Urinary bladder (tissue), 4 donors: ENCODE measurements at places on chromosomes 5 and 9. TPM values are rescaled to one million over a fixed set of nuclear protein-coding genes. Genes with fewer than 3 reads are reported as not detected.
A peak's percentile ranks its signal among the peaks of the same experiment; 100 is the strongest.

DNA sequence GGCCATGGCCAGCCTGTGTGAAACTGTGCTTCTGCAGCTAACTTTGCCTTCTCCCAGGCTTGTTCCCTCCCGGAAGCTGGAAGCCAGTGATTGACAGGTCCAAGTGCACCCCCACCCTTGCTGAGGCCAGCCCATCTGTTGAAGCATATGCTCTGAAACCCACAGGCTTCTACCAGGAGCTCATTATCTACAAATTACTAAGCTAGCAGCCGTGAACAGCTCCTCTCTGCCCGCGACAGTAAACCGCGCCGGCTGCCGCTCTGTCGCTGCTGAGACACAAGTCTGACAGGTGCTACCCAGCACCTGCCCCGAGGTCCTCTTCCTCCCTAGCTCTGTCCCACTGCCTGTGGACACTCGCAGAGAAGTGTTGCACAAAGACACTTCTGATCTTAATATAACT, 490.9 kb downstream of the GADD45G start:
- no peak for DNase-seq

GRCh38 chr9:77848897-77849296, 182.7 kb downstream of the GNAQ start:
- DNase-seq, result no peak

- no peak for DNase-seq
Observed at GRCh38 chr9:127912882-127913281, 4.0 kb downstream of the ST6GALNAC4 start.

- DNase-seq, result no peak
Observed at GRCh38 chr5:37034955-37035354, 158.4 kb downstream of the NIPBL start.

- DNase-seq, result no peak
Observed at GRCh38 chr5:111135946-111136345, 43.8 kb downstream of the WDR36 start.

DNA sequence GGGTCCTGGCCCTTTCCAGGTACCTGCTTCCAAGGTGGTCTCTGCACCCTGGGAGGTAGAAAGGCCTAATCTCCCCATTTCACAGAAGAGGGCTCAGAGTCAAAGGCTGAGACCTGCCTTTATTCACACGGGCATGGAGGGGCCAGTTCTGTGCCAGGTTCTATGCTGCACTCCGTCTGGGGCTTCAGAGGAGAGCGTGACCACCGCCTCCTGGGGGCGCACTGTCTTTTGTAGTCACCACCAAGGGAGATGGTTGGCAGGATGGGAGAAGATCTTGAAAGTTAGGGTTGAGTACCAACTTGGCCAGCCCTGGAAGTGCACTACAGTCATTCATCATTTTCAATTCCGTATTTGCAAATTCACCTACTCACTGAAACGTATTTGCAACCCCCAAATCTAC, 23.7 kb upstream of the PRDM12 start:
- no peak for DNase-seq

- peak; percentile 83 for DNase-seq
Observed at GRCh38 chr5:51383131-51384121, at the start of gene ISL1. TSS of gene ISL1 (plus strand) at chr5:51383448. CDS start at chr5:51383672, 224 bp downstream.

- no peak for DNase-seq
Observed at GRCh38 chr5:77343165-77343564, 132.7 kb downstream of the PDE8B start.

- no peak for DNase-seq
Observed at GRCh38 chr9:11559001-11559776, 946.4 kb upstream of the PTPRD start.

- no peak for DNase-seq
Observed at GRCh38 chr5:43497311-43498104, 13.8 kb upstream of the TMEM267 start.

DNA sequence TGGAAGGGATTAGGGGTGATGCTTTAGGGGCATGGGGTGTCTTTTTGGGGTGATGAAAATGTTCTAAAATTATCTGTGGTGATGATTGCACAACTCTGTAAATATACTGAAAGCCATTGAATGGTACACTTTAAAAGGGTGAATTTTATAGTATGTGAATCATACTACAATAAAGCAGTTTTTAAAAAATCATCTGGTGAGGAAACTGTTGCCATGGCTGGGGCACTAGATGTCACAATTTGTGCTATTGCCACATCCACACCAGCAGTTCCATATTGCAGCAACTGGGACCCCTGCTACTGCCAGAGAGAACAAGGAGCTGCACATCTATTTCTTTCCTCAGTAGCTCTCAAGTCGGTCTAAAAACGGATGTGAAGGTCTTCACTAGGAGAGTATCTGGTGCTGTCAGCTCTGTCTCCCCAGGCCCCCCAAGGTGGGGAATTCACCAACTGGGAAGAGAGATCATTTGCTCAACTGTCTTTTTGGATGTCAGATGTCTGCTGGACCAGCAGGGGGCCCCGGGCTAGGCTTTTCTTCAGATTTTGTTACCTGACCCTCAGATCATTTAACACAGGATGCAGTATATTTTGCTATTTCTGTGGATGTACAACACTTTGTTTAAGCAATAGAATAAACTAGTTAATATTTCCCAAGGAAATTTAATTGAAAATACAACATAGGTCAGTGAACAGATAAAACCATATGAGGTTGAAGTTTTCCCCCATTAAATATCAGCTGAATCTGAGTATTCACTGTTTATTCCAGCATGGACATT, 13.2 kb downstream of the CMYA5 start:
- no peak for DNase-seq

DNA sequence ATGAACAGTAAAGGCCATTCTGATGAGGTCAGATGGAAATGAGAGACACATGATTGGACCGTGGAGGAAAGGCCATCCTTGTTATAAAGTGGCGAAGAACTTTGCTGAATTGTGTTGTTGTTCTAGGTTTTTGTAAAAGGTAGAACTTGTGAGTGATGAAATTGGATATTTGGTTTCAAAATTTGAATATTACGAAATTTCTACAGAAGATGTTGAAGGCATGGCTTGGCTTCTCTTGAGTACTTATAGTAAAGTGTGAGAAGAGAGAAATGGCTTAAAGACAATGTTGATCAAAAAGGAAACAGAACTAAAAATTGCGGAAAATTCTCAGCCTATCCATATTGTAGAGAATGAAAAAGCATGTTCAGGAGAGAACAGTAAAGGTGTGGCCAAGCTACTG, 166.6 kb upstream of the S1PR3 start:
- DNase-seq, result no peak

- DNase-seq, result no peak
Observed at GRCh38 chr9:86713470-86713869, 233.8 kb downstream of the GAS1 start.

DNA sequence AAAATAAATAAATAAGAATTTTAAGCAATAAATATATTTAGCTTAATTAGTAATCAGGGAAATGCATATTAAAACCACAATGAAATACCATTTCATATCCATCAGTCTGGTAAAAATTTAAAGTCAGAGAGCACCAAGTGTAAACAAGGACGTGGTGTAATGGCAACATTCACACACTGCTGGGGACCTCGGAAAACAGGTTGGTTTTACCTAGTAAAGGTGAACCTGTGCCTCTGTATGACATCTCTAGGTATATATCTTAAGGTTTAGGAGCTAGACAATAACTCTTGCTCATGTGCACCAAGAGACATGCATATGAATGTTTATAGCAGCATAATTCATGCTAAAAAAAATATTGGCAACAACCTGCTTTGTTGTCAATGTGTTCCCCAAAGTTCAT, 29.7 kb downstream of the FNBP1 start:
- DNase-seq, result no peak

DNA sequence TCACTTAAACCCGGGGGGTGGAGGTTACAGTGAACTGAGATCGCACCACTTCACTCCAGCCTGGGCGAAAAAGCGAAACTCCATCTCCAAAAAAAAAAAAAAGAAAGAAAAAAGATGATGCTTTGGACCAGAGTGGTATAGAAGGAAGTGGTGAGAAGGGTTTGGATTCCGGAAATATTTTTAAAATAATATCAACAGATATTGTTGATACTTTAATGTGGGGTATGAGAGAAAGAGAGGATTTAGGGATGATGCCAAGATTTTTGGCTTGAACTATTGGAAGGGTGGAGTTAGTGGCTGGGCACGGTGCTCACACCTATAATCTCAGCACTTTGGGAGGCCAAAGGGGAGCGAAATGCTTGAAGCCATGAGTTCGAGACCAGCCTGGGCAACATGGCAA, 49.6 kb upstream of the PLIN2 start:
- DNase-seq, result no peak

- no peak for DNase-seq
Observed at GRCh38 chr5:66991746-66992145, 204.9 kb downstream of the CD180 start.

DNA sequence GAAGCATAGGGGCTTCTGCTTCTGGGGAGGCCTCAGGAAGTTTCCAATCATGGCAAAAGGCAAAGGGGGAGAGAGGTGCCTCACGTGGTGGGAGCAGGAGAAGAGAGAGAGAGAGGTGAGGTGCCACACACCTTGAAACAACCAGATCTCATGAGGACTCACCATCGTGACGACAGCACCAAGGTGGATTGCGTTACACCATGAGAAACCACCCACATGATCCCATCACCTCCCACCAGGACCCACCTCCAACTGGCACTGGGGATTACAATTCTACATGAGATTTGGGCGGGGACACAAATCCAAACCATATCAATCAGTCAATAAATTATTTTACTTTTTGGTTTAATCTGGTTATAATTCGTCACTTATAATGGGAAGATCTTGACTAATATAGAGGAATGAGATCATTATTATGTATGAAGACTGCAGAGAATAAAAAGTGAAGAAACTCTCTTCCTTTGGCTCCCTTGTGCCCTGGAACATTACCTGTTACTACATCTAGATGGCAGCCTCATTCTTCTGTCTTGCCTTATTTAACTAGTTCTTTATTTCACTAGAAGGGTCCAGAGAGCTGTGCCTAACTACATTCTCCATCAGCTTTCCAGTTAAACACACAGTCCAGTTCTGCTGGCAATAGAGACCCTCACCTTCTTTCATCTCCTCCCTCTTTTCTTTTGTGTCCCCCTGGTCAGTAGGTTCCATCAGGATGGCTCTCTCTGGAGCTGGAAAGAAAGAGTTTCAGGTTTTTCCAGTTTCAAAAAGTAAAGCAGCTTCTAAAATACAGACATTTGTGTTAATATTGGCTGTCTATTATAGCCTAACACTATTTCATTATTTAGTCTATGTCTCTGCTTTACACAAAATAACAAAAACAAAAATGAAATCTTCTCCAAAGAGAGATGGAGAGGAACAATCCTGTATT, 21.7 kb upstream of the SPINK7 start:
- DNase-seq, result no peak

DNA sequence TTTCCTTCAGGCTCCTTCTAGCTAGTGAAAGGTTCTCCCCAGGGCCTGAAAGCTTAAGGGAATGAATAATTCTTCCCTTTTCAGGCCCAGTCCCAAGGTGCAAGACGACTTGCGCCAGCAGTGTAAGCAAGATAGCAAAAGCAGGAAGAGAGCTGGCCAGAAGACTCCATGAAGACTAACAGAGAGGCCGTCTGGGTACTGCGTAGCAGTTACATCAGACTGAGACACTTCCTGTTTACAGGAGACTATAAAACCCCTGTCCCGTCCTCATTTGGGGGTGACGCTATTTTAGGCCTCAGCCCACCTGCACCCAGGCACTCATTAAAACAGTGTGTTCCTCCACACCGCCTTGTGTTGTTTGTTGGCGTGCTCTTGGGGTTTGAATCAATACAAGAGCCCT, 90.7 kb upstream of the MOCS2 start:
- DNase-seq, result no peak

DNA sequence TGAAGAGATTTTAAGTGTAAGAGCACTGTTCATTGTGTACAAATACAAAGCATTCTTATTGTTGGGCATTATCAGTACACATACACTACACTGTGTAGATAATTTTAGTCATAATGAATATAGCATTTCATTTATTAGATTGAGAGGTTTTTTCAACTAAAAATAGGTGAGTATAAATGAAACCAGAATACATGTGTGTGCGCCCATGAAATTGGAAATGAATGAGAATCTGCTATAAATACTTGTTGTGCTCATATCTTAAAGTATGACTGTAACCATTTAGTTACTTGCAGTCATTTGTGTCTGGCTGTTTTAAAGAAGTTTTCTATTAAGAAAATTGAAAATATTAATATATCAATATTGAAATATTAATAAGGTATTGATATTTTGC, 189.0 kb upstream of the MEF2C start:
- DNase-seq, result no peak

DNA sequence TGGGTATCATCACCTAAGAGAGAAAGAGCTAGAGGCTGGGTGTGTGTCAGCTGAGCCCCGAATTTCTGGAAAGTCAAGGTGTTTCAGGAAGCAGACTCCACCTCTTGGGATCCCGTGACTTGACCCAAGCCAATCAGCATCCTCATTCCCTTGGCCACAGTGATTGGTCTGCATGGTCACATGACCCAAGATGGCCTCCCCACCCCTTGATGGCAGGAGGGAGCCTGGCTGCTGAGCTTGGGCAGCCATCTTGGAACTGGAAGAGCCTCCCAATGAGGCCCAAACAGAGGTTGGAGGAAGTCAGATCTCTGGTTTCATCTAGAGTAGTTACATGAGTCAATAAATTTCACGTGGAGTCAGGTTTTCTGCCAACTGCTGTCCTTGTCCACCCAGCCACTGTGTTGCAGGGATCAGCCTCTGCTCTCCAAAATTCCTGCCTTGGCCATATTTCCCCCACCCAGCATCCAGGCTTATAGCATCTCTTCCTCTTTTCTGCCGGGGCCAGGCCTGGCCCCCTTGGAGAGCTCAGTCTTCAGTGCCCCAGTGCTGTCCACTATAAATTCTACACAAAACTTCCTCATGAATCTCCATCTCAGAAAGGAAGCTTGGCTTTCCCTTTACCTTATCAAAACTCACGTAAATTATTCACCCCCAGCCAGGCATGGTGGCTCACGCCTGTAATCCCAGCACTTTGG, 17.2 kb upstream of the SUSD3 start:
- no peak for DNase-seq

- DNase-seq, result no peak
Observed at GRCh38 chr5:149128023-149128875, 13.0 kb upstream of the ABLIM3 start.

DNA sequence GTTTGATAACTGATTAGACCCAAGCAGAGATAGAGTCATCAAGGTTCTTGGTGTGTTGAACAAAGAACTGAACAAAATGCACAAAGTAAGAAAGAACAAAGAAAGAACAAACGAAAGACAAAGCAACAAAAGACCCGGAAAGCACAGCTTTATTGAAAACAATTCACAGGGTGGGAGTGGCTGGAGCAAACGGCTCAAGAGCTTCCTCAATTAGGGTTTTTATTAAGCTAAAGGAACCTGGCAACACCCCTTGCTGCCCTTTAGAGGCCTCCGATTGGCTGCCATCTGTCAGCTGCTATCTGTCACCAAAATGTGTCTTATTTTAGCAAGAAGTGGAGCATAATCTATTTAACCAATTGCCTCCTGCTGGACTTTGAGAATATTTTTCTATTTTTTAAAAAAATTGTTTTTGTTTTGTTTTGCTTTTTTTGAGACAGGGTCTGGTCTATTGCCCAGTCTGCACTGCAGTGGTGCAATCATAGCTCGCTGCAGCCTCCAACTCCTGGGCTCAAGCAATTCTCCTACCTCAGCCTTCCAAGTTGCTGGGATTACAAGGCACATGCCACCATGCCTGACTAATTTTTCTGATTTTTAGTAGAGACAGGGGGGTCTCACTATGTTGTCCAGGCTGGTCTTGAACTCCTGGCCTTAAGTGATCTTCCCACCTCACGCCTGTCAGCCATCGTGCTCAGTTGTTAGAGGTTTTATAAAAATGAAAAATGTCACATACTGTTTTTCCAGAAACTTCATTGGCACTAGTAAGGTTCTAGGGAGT, 7.7 kb upstream of the ABO start:
- DNase-seq, result no peak

CDKN2A gene
- 1.3 TPM for polyA plus RNA-seq

MTMR12 gene
- polyA plus RNA-seq, result 24.8 TPM

DMRT1 gene
- not detected for polyA plus RNA-seq

RRAGA gene
- polyA plus RNA-seq, result 137 TPM

C8G gene
- 1.2 TPM for polyA plus RNA-seq
